B cell (primary cell): ENCODE measurements at places on chromosomes 16 and 17.
A peak's percentile ranks its signal among the peaks of the same experiment; 100 is the strongest.

GRCh38 chr17:385178-385835 is 32.7 kb upstream of the RPH3AL start:
- peak; percentile 46 for DNase-seq

GRCh38 chr17:80890196-80890920 is 101.3 kb upstream of the CHMP6 start:
- no peak for DNase-seq

- DNase-seq = no peak
Measured at GRCh38 chr17:72555052-72555451, 434.2 kb downstream of the SOX9 start.

DNA sequence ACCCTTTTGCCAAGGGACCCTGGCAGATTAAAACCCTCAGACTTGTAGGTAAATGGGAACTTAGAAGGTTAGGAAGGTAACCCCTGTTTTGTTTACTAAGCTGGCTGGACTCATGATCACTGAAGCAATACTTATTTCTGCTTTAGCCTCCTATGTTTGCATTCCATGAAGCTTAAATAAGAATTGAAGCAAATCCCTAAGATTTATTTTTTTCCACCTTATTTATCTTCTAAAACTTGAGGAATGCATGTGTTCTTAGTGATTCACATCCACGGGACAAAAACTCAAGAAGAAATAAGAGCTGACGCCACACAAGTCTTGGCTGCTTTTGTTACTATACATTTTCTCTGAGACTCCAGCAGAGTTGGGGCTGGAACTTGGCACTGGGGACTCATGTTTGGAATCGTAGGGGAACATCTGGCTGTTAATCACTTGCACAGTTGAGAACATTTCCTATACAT is 35.5 kb downstream of the CLUAP1 start:
- DNase-seq = no peak

GRCh38 chr16:10518479-10519041 is 61.8 kb downstream of the EMP2 start:
- DNase-seq = no peak

DNA sequence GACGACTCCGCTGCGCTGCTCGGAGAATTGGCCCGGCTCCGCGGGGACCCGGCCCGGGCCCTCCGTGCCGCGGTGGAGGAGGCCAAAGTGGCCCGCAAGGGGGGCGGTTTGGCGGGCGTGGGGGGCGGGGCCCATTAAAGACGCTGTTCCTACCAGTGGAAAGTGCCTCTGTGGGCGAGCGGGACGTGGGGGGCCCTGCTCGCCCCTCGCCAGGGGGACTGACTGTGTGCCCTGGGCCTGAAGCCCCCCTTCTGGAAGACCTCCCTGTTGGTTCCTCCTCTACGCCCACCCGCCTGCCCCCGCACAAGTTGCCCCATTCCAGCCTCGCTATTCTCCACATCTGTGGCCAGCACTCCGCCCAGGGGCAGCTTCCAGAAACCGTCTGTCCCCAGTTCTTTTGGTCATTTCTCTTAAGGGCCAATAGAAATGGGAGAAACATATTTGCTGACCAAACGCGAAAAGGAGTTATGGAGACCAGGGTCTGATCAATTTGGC is 1.9 kb upstream of the FGF11 start:
- no peak for DNase-seq

DNA sequence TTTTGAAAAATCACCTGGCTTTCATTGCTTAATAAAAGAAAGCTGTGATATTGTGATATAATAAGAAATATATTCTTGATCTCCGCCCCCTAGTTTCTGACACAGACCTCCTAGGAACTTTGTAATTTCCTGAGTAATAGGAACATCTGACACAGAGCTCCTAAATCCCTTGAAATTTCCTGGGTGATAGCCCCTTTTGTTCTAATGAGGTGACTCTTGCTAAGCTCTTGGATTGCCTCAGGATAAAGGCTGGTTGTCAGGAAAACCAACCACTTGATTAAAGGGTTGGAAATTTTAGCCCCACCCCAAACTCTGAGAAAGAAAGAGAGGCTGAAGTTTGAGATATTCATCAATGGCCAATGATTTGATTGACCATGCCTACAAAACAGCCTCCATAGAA is 326.4 kb upstream of the KIF2B start:
- no peak for DNase-seq
